ENCODE measurements at places on chromosomes 5 and 9.

- peak; percentile 99 for DNase-seq
Observed at GRCh38 chr5:172775326-172776234, 4.6 kb upstream of the DUSP1 start.

DNA sequence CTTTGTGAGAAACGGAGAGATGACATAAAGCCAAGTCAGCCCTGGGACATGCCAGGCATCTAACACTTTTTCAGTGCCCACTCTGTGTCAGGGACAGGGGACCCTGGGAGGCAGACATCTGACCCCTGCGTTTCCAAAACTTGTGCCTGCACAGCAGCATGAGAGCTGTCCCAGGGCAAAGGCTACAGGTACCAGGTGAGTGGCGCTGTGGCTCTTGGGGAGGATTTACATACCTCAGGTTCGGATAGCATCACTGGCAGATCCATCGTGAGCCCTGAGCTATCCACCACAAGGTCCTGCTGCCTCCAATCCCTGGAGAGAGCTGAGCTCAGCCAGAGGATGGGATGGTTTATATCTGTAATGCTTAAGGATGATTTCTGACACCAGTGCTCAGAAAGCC, 52.4 kb downstream of the FSTL4 start:
- no peak for DNase-seq

DNA sequence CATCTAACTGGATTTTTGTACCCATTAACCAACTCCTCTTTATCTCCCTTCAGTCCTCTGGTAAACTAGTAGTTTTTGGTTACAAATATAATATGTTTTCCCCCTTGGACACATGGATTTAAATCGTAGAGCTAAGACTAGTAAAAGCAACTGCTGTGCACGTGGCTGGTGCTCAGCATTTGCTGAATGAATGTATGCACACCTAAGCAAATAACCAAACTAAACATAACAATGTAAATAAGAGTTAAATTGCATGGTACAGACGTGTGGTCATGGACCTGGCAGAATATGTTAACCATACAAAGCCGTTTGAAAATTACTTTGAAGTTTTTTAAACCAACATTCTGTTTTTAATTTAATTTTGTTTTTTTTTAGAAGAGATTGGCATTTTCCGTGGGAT, 65.2 kb upstream of the FYB1 start:
- no peak for DNase-seq

DNA sequence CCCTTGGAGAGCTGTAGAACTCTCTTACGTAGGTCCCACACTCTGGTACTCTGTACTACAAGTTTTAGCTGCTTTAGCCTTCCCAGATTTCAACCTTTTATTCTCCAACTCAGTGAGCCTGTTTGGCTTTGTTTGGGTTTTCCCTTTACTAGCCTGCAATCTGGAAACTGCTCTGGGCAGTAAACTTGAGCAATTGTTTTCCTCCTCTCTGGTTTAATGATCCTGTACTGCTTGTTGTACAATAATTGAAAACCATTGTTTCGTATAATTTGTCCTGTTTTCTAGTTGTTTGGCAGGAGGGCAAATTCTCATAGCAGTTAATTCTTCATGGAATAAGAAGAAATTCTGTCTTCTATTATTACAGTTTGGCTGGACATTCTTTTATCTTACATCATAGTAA, 62.8 kb upstream of the TLX3 start:
- DNase-seq = no peak

DNA sequence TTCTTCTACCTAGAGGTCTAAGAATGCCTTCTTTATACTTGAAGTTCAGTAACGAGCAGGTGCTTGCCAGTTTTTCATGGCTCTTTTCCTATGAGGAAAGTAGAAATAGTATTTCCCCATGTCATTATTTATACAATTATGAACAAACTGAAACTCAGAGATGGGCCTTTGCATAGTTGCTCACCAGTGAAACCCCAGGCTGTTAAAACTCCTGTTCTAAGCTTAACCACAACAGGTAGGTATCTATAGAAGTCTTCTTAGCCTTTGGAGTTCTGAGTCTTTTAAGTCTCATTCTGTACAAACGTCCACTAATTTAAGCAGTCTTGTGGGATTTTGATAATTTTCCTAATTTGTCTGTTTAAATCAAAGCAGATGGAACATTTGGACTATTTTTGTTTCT, 90.1 kb downstream of the STARD4 start:
- DNase-seq = no peak

GRCh38 chr9:129111528-129112151, 425 bp downstream of the PTPA start:
- DNase-seq = peak; percentile 31

DNA sequence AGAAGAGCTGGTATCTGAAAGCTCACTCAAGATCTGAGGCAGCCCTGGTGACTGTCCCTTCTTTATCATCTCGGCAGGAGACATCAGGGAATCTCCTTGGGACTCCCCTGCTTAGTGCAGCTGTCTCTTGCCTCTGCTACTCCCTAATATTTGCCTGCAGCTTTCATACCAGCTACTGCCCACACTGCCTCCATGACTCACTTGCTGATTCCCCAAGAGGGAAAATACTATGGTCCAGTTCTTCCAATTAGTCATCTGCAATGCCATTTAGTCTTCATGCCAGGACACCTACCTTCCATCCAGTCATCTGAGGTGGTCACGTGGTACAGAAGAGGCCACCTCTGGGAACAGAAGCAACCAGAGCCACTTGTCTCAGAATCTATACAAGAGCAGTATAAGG, 270.8 kb downstream of the NTRK2 start:
- DNase-seq = no peak

DNA sequence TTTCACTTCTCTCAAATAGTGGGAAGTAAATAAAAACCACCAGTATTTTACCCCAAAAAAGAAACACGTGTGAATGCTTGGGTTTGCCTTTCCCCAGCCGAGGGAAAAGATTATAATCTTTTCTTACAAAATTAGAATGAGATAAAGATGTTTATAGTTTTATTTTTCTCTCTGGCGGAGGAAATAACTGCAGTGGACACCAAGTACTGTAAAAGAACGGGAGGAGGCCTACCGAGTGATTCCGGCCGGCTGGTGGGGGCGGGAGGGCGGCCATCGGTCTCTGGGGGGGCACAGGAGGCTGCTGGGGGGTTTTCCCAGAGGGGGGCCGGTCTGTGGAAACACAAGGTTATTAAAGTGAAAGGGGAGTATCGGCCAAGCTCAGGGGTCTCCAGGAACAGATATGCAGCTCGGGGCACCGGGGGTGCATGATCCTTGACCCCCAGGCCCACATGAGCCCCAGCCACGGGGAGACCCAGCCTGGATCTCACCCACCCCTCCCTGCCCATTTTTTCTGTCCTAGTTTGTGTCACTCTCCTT, 29.4 kb downstream of the LCP2 start:
- no peak for DNase-seq

- no peak for DNase-seq
Observed at GRCh38 chr5:80619086-80619485, 35.4 kb upstream of the MSH3 start.

GRCh38 chr5:147188200-147189108, 46.4 kb upstream of the STK32A start:
- DNase-seq = peak; percentile 59

DNA sequence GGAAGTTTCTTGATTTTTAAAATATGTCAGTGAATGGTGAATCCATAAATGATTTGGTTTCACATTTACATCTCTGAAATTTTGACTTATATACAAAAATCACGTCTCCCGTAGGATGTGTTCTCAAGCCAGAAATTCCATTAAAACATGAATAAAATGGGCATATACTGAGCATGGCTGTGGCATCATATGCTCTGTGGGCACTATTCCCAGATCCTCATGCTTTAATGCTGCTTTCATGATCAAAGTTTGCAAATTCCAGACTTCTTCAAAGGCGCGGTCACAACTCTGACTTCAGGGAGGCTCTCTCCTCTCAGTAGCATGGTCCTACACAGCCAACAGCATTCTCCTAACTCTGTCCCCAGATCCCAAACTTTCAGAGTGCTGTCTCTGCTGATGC, 723.2 kb downstream of the TAF11L14 start:
- no peak for DNase-seq

GRCh38 chr9:35397216-35397698, 92.7 kb upstream of the RUSC2 start:
- no peak for DNase-seq

DNA sequence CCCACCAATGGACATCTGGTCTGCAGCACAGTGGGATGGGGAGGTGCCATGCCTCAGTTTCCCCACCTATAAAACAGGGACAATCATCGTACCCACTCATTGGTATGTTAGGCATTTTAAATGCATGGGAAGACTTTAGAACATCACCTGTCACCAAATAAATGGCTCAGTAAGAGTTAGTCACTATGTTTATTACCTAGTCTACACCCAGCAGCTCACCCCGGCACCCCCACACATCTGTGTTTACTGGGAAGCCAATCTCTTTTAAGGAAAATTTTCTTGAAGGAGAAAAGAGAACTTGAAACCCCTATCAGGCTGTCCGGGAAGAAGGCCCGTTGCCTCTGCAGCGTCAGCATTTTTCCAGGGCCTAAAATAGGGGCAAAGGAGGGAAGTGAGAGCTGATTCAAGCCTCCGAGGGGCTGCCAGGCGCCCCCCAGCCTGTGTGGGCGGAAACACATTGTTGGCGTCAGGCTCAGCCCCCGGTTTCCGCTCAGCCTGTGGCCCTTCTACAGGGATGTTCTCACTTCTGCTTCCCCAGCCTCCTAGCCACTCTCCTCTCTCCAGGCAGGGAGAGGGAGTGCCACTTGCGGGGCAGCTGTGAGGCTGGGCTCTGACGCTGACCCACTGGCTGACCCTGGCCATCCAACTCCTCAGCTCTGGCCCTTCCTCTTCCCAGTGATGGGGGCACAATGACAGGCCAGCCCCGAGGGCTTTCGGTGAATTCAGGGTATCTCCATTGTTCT, 4.6 kb downstream of the CSF1R start:
- DNase-seq = no peak

DNA sequence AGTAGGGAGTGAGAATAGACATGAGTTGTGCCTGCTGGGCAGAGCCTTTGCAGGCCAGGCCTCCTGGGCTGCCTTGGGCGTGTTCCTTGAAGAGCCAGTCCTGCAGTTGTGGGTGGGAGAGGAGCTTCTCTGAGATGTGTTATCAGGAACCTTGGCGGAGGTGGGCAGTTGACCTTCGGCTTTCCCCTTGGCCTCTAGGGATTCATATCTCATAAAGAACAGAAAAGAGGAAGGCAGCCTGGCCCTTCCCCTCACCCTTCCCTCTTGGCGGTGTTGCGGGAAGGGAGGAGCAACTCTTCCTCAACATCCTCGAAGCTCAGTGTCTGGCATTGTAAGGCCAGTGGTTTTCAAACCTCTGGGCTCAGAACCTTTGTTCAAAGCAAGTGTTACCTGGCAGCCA, 59.2 kb downstream of the DAPK1 start:
- no peak for DNase-seq

DNA sequence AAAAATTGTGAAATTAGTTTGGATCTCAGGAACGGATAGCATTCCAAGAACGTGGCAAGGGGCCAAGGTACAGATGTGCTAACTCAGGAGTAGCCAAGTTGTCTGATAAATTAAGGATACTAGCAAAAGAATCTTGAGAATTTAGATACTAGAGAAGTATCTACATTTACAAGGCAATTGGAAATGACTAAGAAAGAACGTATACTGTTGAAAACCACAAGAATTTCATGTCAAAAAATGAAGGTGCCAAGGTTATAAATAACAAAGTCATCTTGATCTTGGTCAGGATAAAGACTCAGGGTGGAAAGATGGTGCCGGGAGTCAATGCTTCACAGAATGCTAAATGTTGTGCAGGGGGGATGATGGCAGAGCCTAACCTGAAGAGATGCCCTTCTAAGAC, 19.2 kb downstream of the CAPSL start:
- peak; percentile 95 for DNase-seq

DNA sequence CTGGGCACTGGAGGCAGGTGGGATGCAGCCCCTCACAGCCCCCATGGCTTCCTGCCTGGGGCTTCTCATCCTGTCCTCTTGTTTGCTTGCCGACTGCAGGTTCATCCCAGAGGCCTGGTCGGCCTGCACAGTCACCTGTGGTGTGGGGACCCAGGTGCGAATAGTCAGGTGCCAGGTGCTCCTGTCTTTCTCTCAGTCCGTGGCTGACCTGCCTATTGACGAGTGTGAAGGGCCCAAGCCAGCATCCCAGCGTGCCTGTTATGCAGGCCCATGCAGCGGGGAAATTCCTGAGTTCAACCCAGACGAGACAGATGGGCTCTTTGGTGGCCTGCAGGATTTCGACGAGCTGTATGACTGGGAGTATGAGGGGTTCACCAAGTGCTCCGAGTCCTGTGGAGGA, 232.7 kb downstream of the ADAMTSL1 start:
- DNase-seq = no peak

DNA sequence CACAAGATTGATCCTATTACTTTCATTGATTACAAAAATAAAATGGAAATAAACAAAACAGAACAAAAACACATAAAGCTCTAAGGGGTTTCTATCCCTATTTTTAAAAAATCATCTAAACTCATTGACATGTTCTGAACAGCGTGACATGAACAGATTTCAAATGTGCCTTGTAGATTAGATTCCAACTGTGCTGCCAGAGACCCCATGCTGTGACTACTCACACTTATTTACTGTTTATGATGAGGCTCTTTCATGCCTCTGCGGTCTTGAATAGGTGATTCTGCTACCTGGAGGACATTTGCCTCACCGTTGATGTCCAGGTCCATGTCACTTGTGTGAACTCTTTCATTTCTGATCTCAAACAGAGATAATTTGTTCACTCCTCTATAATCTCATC, 990.2 kb downstream of the CDH12 start:
- no peak for DNase-seq

DNA sequence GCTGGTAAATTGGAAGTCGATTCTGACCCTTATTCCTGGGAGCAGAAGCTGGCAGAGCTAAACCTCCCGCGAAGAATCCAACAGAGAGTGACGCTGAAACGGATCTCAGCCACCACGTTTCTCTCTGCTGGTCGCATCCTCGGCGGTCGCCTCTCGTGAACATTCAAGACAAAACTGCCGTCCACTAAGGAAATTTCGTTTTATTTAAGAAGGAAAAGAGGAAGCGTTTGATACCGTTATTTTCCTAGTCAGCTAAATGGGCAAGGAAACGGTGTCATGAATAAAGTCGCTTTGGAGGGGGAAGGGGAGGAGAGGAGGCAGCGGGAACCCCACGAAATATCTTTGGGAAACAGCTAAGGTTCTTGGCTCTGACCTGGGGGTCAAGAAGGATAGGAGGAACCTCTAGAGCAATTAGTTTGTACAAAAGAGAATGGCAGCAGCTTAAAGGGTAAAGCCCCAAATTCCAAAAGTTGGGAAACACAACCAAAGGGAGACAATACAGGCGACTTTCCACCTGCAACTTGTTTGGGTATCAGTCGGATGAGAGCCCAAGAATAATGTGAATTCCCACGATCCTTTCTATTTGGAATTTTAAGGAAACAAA, 1.9 kb downstream of the FOXB2 start:
- no peak for DNase-seq

DNA sequence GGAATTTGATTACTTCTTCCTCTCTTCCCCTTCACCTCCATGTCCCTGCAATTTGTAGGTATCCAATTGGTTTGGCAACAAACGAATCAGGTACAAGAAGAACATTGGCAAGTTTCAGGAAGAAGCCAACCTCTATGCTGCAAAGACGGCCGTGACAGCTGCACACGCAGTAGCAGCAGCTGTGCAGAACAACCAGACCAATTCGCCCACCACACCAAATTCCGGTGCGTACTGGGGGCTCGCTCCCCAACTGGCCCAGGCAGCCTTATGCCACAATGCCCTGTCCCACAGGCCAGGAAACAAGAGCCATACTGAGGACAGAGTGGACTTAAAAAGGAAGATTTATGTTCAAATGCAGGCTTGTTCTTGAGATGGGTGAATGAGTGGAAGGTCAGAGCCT, 213.5 kb downstream of the PBX3 start:
- no peak for DNase-seq

Data from amniotic epithelial cell (primary cell).